ENCODE measurements at places on chromosomes 2 and 18.

- no peak overlapping the region for H3K4me3 ChIP-seq
- peak overlapping the region; percentile 72 for H3K27ac ChIP-seq
- H3K36me3 ChIP-seq: no peaks in the 10 kb centered on the region
- no peak for DNase-seq
Observed at GRCh38 chr2:224101820-224102630, 62.9 kb upstream of the SERPINE2 start.

DNA sequence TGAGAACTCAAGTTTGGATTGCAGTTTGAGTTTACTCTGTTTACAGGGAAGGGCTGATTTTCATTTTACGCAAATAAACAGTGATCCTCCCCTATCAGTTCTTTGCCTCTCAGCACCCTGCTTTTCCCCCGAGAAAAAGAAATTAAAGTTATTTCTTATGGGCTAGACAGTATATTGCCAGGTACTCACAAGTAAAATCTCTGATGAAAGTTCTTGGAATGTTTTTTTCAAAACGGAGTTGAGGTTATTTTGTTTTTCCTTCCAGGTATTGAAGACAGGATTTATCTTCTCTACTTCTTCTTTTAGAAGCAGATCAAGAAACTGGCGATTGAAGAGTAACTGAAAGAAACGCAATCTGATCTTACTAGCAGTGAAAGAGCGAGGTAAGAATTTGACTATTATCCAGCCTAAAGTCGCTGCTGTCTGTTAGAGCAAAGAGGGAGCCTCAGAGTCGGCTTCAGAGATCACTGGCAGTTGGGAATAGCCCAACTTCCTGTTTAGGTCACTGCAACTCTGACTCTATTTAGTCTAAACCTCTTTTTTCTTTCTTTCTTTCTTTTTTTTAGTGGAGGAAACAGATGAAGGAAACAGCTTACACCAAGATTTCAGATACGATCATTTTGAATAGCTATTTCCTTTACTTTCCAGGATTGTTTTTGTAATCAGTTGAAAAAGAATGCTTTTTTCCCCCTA lies at the start of gene TFPI:
TFPI (minus strand) TSS at position 425 of the 693 bp plus-strand sequence. CDS start 50,667 bp downstream, outside the sequence.
- H3K36me3 ChIP-seq: no peaks in the 10 kb centered on the region
- DNase-seq: no peak
- H3K4me1 ChIP-seq: no peaks in the 10 kb centered on the region
- peak within 1 kb of the TSS; percentile 55 for H3K4me3 ChIP-seq
- H3K27me3 ChIP-seq: no peaks in the 10 kb centered on the region

DNA sequence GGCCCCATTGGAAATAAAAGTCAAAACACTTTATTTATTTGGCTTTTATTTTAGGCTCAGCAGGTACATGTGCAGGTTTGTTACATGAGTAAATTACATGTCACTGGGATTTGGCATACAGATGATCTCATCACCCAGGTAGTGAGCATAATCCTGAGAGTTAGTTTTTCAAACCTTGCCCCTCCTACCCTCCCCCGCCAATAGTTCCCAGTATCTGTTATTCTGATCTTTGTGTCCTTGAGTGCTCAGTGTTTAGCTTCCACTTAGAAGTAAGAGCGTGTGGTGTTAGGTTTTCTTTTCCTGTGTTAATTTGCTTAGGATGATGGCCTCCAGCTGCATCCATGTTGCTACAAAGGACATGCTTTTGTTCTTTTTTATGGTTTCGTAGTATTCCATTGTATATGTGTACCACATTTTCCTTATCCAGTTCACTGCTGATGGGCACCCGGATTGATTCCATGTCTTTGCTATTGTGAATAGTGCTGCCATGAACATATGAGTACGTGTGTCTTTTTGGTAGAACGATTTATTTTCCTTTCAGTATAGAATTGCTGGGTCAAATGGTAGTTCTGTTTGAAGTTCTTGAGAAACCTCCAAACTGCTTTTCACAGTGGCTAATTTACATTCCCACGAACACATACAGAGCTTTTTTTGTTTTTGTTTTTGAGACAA lies 47.9 kb downstream of the ARMC9 start:
- H3K4me3 ChIP-seq: no peak overlapping the region
- H3K36me3 ChIP-seq: no peaks in the 10 kb centered on the region
- H3K27me3 ChIP-seq: no peaks in the 10 kb centered on the region

DNA sequence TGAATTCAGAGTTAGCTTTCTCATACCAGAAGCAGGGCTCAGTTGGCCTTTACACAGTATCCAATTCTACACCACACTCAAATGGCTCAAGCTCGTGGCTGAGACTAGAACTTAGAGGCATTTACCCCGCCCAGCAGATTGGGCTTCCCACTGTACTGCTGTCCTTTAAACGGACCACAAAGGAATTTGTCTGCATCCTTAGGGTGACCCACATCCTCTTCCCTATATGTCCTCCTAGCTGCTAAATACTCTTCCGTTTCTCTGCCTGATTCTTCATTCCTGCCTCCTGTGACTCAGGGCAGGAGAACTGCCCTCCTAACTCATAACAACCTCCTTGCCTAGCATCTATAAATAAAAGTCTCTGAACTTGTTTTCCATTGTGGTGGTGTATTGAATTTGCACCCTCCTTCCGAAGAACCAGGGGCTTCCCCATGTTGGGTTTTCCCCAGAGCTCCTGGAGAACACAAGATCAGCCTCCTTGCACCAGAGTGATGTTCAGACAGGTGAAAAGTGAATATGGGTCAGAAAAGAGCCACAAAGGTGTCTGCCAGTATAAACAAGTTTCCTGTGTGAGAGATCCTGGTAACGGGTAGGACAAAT lies 32.0 kb upstream of the MC4R start:
- no peak overlapping the region for H3K27ac ChIP-seq
- no peaks in the 10 kb centered on the region for H3K27me3 ChIP-seq
- H3K4me3 ChIP-seq: no peak overlapping the region
- no peaks in the 10 kb centered on the region for H3K36me3 ChIP-seq
- DNase-seq: no peak

DNA sequence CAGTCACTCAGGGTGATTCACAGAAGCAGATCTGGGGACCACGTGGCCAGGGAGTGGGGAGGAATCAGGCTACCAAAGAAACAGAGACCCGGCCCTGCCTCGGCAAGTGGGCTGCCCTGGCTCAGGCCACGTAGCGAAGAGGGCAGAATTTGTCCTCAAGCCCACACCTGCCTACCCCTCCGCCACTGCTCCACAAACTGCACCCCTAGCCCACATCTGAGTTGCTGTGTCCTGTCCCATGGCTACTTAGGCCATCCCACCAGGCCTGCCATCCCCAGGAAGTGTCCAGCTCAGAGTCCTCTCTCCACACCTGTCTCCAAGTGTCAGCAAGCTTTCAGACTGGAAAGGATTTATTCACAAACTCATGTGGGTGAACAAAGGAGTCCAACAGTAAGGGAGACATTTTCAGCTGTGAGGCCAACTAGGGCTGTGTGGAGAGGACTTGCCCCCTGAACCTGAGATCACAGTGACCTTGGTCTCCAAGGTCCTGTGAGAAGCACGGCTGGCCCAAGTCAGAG lies 31.7 kb upstream of the ASPRV1 start:
- no peaks in the 10 kb centered on the region for H3K27me3 ChIP-seq
- H3K4me3 ChIP-seq: no peak overlapping the region
- H3K4me1 ChIP-seq: no peaks in the 10 kb centered on the region
